CD4-positive, alpha-beta T cell (primary cell): ENCODE measurements at places on chromosomes 3 and 15.
A peak's percentile ranks its signal among the peaks of the same experiment; 100 is the strongest.

GRCh38 chr3:116148881-116149851 lies 296.1 kb downstream of the LSAMP start:
- no peak overlapping the region for H3K4me3 ChIP-seq
- H3K27me3 ChIP-seq = no peaks in the 10 kb centered on the region
- no peak for DNase-seq
- no peaks in the 10 kb centered on the region for H3K36me3 ChIP-seq

GRCh38 chr3:71876135-71877105 lies 91.5 kb upstream of the PROK2 start:
- H3K4me1 ChIP-seq = peaks cover 12% of the 10 kb centered on the region
- H3K27me3 ChIP-seq = no peaks in the 10 kb centered on the region
- H3K36me3 ChIP-seq = no peaks in the 10 kb centered on the region
- no peak overlapping the region for H3K4me3 ChIP-seq

GRCh38 chr15:96213045-96213444 lies 117.5 kb upstream of the NR2F2 start:
- H3K27me3 ChIP-seq = no peaks in the 10 kb centered on the region
- no peaks in the 10 kb centered on the region for H3K36me3 ChIP-seq
- H3K4me3 ChIP-seq = no peak overlapping the region

- no peak for DNase-seq
- H3K4me1 ChIP-seq = no peaks in the 10 kb centered on the region
- H3K27ac ChIP-seq = no peak overlapping the region
- H3K36me3 ChIP-seq = no peaks in the 10 kb centered on the region
- H3K27me3 ChIP-seq = no peaks in the 10 kb centered on the region
These were observed 413.0 kb upstream of the TBL1XR1 start for GRCh38 chr3:177610262-177610661.

GRCh38 chr3:195875482-195876236 lies 32.7 kb downstream of the TNK2 start:
- no peak overlapping the region for H3K27ac ChIP-seq
- no peak overlapping the region for H3K4me3 ChIP-seq
- H3K27me3 ChIP-seq = no peaks in the 10 kb centered on the region
- H3K36me3 ChIP-seq = peaks cover 73% of the 10 kb centered on the region

DNA sequence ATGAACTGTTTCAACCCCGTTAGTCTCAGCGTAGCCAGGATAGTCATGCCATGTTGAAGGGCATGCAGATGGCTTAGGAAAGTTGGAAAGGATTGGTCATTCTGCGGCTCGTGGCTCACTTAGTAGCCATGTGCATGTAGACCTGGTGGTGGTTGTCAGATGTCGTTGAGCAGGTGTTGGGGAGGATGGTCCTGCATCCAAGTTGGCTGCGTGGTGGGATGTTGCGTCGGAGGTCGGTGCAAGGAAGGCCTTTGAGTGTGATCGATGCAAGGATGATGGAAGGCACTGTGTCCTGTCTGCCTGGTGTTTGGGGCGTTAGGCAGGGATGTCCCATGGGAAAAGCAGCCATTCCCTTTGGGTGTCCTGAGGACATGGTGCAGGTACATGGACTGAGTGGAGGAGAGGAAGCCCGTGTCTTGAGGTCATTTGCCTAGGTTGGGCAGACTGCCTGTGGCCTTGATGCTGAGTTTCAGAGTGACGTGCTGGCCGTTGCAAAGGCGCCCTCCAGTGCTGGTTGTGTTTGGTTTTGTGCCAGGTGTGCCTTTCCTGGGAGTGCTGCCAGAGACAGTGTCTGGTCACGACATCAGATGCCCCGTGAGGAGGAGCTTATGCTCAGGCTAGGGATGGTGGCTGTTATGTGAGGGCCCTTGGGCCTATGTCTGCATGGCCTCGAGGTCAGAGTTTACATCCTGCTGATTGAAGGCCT lies 103.4 kb downstream of the SNRPN start:
- no peak for DNase-seq
- no peak overlapping the region for H3K4me3 ChIP-seq
- H3K27me3 ChIP-seq = no peaks in the 10 kb centered on the region

- DNase-seq = no peak
- no peaks in the 10 kb centered on the region for H3K36me3 ChIP-seq
- peaks cover 45% of the 10 kb centered on the region for H3K27me3 ChIP-seq
- H3K27ac ChIP-seq = no peak overlapping the region
- H3K4me1 ChIP-seq = peaks cover 3% of the 10 kb centered on the region
These were observed 70.7 kb downstream of the CYP19A1 start for GRCh38 chr15:51267703-51268083.

DNA sequence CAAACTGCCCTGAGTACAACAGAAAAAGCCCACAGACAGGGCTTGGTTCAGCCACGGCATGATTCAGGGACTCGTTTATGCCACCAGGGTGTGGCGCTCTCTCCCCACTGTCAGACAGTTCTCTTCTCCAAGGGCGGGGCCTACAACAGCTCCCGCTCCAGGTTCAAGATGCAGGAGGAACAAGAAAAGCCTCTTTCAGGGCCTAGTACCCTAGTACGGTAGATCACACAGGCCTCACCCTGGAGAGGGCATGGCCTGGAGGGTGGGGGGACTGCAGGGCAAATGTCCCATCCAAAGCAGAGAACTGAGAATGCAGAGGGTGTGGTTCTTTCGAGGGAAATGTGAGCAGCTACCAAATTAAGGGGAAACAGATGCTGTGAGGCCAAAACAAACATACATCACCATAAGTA lies 12.0 kb downstream of the MESD start:
- H3K36me3 ChIP-seq = peaks cover 51% of the 10 kb centered on the region
- no peaks in the 10 kb centered on the region for H3K27me3 ChIP-seq

GRCh38 chr3:64546856-64547255 lies 140.9 kb downstream of the ADAMTS9 start:
- no peaks in the 10 kb centered on the region for H3K4me1 ChIP-seq
- H3K4me3 ChIP-seq = no peak overlapping the region
- no peak for DNase-seq
- H3K36me3 ChIP-seq = no peaks in the 10 kb centered on the region

GRCh38 chr3:187678726-187679268 lies 8.6 kb upstream of the SST start:
- H3K27me3 ChIP-seq = peaks cover 14% of the 10 kb centered on the region
- no peaks in the 10 kb centered on the region for H3K36me3 ChIP-seq
- DNase-seq = peak; percentile 10
- H3K27ac ChIP-seq = no peak overlapping the region
- H3K4me1 ChIP-seq = no peaks in the 10 kb centered on the region

GRCh38 chr3:24287755-24288450 lies 206.7 kb downstream of the THRB start:
- H3K4me1 ChIP-seq = no peaks in the 10 kb centered on the region
- no peaks in the 10 kb centered on the region for H3K36me3 ChIP-seq
- no peak overlapping the region for H3K4me3 ChIP-seq
- no peaks in the 10 kb centered on the region for H3K27me3 ChIP-seq
- DNase-seq = no peak
- no peak overlapping the region for H3K27ac ChIP-seq

DNA sequence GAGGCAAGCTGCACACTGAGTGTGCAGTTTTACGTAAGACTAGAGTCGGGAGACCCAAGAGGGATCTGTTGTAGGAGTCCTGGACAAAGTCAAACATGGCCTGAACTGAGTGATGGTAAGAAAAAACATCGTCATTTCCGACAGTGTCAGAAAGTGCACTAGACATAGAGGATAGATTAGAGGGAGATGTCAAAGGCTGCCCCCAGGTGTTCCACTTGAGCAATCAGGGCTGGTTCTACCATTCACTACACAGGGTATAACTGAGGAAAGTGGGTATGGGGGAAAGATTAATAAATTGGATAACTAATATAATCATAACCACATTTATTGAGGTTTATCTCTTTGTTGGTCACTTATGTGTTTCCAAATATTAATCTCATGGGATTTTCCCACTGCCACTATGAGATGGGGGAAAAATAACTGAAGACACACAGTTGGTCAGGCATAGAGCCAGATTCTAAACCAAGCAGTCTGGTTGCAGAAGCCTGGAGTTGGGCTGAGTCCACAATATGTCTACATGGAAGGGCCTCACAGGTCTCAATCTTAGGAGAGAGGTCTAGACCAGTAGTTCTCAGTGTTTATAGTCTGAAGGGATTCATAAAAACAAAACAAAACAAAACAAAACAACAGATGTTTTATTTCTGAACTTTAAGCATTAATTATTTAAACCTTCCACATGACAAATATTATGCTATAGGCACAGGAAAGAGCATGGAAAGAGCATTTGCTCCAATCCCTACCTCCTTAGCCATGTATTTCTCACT lies 766.5 kb downstream of the NTRK3 start:
- no peaks in the 10 kb centered on the region for H3K27me3 ChIP-seq
- no peaks in the 10 kb centered on the region for H3K4me1 ChIP-seq
- no peak for DNase-seq

DNA sequence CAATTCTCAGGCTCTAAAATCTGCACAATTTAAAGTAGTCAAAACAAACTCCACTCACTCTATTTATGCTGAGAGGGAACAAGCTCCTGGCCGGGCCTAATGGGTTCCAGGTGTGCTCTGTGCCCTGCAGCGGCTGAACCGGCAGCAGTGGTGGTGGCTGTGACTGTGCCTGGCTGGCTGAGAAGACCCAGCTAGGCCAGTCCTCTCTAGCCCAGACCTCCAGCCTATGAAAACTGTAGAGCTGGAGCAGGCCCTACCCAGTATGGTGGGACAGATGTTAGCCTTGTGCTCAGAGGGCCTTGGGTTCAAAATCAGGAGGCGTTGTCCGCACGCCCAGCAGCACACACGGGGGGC lies 37.0 kb downstream of the EPHB3 start:
- no peak for DNase-seq
- no peak overlapping the region for H3K4me3 ChIP-seq
- H3K27ac ChIP-seq = no peak overlapping the region
- H3K36me3 ChIP-seq = no peaks in the 10 kb centered on the region

DNA sequence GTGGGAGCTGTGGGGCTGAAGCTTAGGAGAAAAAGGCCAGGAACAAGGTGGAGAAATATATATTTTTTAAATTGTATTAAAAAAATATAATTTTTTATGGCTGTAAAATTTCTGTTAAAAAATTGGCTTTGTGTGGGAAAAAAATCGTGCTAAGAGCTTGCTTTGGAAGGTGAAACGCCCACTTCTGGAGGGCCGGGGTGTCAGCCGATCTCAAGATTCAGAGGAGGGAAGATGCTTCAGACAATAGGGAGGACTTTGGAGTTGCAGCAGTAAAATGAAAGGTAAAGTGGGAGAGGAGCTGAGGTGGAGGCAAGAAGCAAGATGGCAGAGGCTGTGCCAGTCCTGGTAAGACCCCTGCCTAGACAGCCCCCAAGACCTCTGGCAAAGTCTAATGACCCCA lies 45.9 kb upstream of the BLM start:
- no peak for DNase-seq
- H3K27ac ChIP-seq = no peak overlapping the region
- H3K4me3 ChIP-seq = no peak overlapping the region
- no peaks in the 10 kb centered on the region for H3K27me3 ChIP-seq
- peaks cover 10% of the 10 kb centered on the region for H3K4me1 ChIP-seq
- H3K36me3 ChIP-seq = no peaks in the 10 kb centered on the region

- no peak overlapping the region for H3K27ac ChIP-seq
- no peaks in the 10 kb centered on the region for H3K27me3 ChIP-seq
- no peak overlapping the region for H3K4me3 ChIP-seq
- H3K4me1 ChIP-seq = no peaks in the 10 kb centered on the region
- no peak for DNase-seq
These were observed 116.5 kb downstream of the LPP start for GRCh38 chr3:188270423-188270972.

DNA sequence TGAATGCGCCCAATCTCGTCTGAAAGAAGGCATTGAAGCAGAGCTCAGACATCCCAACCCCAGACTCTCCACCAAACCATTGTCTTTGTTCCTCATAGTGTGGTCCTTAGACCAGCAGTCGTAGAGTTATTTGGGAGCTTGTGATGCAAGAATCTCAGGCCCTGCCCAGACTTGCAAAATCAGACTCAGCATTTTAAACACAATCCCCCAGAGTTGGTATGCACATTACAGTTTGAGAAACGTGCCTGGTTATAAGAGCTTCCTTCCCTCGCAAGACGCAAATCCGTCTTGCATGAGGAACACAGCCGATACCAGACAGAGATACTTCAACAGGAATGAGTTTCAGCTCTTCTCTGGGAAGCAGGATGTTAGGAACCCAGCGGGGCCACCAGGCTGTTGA lies 38.9 kb upstream of the IREB2 start:
- DNase-seq = no peak
- no peaks in the 10 kb centered on the region for H3K27me3 ChIP-seq
- H3K4me1 ChIP-seq = no peaks in the 10 kb centered on the region
- H3K27ac ChIP-seq = no peak overlapping the region
- H3K36me3 ChIP-seq = no peaks in the 10 kb centered on the region

DNA sequence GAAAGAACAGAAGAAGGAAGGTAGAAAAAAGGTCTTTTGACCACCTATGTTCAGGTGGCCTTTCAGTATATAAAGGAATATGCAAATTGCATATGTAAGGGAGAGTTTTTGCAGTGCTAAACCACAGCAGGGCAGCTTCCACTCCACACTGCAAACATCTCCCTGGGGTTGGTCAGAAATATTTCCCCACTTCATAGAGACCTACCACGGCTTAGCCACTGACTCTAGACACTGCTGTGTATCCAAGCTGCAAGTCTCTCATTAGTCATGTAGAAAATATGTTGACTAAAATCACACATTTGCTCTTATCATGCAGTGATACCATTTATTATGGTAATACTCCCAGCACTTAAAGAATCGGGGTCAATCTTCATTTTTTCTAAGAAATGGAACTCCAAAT lies 214.9 kb upstream of the NR2F2 start:
- no peak for DNase-seq
- no peaks in the 10 kb centered on the region for H3K27me3 ChIP-seq
- no peak overlapping the region for H3K27ac ChIP-seq
- H3K4me3 ChIP-seq = no peak overlapping the region

GRCh38 chr3:33636125-33636850 lies 81.8 kb downstream of the CLASP2 start:
- H3K4me3 ChIP-seq = no peak overlapping the region
- H3K27me3 ChIP-seq = no peaks in the 10 kb centered on the region
- H3K27ac ChIP-seq = no peak overlapping the region

- H3K27me3 ChIP-seq = no peaks in the 10 kb centered on the region
- H3K27ac ChIP-seq = no peak overlapping the region
- H3K36me3 ChIP-seq = peaks cover 8% of the 10 kb centered on the region
These were observed 51.0 kb downstream of the MCF2L2 start for GRCh38 chr3:183377307-183377959.

DNA sequence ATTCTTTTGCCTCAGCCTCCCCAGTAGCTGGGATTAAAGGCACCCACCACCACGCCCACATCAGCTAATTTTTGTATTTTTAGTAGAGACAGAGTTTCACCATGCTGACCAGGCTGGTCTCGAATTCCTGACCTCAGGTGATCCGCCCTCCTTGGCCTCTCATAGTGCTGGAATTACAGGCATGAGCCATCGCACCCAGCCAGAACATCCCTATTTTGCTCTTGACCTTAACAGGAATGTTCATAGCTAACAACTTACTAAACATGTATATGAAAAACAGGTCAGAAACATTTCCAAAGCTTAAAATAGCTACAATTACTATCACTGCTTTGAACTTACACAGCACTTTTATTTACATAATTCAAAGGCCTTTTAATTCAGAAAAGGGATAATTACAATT lies 33.7 kb downstream of the UQCC5 start:
- no peaks in the 10 kb centered on the region for H3K4me1 ChIP-seq
- no peak overlapping the region for H3K4me3 ChIP-seq
- no peak for DNase-seq
- H3K36me3 ChIP-seq = peaks cover 22% of the 10 kb centered on the region

GRCh38 chr3:46586738-46587246 lies 20.7 kb upstream of the LRRC2 start:
- H3K27me3 ChIP-seq = no peaks in the 10 kb centered on the region
- H3K4me3 ChIP-seq = no peak overlapping the region
- H3K36me3 ChIP-seq = no peaks in the 10 kb centered on the region
- H3K4me1 ChIP-seq = peaks cover 6% of the 10 kb centered on the region
- H3K27ac ChIP-seq = no peak overlapping the region

GRCh38 chr3:152283492-152284381 lies 15.0 kb downstream of the MBNL1 start:
- H3K36me3 ChIP-seq = peaks cover 4% of the 10 kb centered on the region
- no peak for DNase-seq
- no peaks in the 10 kb centered on the region for H3K27me3 ChIP-seq
- H3K4me3 ChIP-seq = peak overlapping the region; percentile 21
